Activated T-helper 2 cell treated with anti-CD3 and anti-CD28 coated beads, Interferon-gamma antibody, Interleukin-2, Interleukin-4, amounts not matched to agents 10 μg/mL and 5 μg/mL and 100 μg/mL, durations not matched to agents 14 hours and 24 hours and 36 hours (primary cell): ENCODE measurements at places on chromosomes 16 and 17.
A peak's percentile ranks its signal among the peaks of the same experiment; 100 is the strongest.

DNA sequence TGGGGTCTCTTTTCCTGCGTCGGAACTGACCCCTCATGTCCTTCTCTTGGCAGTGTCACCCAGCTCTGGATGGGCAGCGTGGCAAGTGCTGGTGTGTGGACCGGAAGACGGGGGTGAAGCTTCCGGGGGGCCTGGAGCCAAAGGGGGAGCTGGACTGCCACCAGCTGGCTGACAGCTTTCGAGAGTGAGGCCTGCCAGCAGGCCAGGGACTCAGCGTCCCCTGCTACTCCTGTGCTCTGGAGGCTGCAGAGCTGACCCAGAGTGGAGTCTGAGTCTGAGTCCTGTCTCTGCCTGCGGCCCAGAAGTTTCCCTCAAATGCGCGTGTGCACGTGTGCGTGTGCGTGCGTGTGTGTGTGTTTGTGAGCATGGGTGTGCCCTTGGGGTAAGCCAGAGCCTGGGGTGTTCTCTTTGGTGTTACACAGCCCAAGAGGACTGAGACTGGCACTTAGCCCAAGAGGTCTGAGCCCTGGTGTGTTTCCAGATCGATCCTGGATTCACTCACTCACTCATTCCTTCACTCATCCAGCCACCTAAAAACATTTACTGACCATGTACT is 13.2 kb downstream of the IGFBP4 start:
- H3K36me3 ChIP-seq: peaks cover 57% of the 10 kb centered on the region
- no peak overlapping the region for H3K27ac ChIP-seq
- DNase-seq: no peak
- H3K4me1 ChIP-seq: peaks cover 16% of the 10 kb centered on the region
- no peak overlapping the region for H3K4me3 ChIP-seq

GRCh38 chr17:75250009-75250471 is 11.4 kb downstream of the GGA3 start:
- H3K4me3 ChIP-seq: peak overlapping the region; percentile 72
- DNase-seq: peak; percentile 64
- H3K27me3 ChIP-seq: no peaks in the 10 kb centered on the region
- peaks cover 33% of the 10 kb centered on the region for H3K36me3 ChIP-seq
- peak overlapping the region; percentile 95 for H3K27ac ChIP-seq
- peaks cover 53% of the 10 kb centered on the region for H3K4me1 ChIP-seq

GRCh38 chr16:85607321-85607765 is 5.8 kb upstream of the GSE1 start:
- no peaks in the 10 kb centered on the region for H3K36me3 ChIP-seq
- no peak overlapping the region for H3K4me3 ChIP-seq
- H3K27me3 ChIP-seq: peaks cover 1% of the 10 kb centered on the region
- no peak for DNase-seq
- H3K4me1 ChIP-seq: peaks cover 20% of the 10 kb centered on the region
- no peak overlapping the region for H3K27ac ChIP-seq

GRCh38 chr17:40615068-40615840 is 32.4 kb downstream of the SMARCE1 start:
- no peaks in the 10 kb centered on the region for H3K27me3 ChIP-seq
- H3K4me3 ChIP-seq: peak overlapping the region; percentile 59
- DNase-seq: no peak
- no peaks in the 10 kb centered on the region for H3K36me3 ChIP-seq

GRCh38 chr17:41308251-41308917 is 725 bp downstream of the KRTAP16-1 start:
- H3K36me3 ChIP-seq: no peaks in the 10 kb centered on the region
- DNase-seq: peak; percentile 30
- peaks cover 1% of the 10 kb centered on the region for H3K27me3 ChIP-seq
- H3K4me1 ChIP-seq: peaks cover 24% of the 10 kb centered on the region
- H3K4me3 ChIP-seq: no peak overlapping the region
- H3K27ac ChIP-seq: peak overlapping the region; percentile 9

DNA sequence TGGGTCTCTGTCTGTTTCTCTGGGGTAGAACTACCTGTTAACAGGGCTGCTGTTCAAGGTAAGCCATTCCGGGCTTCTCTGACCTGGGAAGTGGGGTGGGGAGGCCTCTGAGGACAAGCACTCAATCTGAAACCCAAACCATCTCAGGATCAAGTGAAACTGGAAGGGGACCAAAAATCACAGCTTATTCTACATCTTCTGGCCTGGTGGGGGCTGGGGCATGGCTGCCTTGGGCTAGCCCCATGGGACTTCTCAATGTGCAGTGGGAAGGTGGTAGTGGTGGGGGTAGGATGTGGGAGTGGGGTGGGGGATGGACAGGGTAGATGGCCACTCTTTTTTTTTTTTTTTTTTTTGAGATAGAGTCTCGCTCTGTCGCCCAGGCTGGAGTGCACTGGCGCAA is 5.5 kb downstream of the FLOT2 start:
- DNase-seq: no peak
- H3K27me3 ChIP-seq: no peaks in the 10 kb centered on the region
- H3K4me3 ChIP-seq: peak overlapping the region; percentile 18
- peaks cover 45% of the 10 kb centered on the region for H3K36me3 ChIP-seq
- peak overlapping the region; percentile 78 for H3K27ac ChIP-seq

DNA sequence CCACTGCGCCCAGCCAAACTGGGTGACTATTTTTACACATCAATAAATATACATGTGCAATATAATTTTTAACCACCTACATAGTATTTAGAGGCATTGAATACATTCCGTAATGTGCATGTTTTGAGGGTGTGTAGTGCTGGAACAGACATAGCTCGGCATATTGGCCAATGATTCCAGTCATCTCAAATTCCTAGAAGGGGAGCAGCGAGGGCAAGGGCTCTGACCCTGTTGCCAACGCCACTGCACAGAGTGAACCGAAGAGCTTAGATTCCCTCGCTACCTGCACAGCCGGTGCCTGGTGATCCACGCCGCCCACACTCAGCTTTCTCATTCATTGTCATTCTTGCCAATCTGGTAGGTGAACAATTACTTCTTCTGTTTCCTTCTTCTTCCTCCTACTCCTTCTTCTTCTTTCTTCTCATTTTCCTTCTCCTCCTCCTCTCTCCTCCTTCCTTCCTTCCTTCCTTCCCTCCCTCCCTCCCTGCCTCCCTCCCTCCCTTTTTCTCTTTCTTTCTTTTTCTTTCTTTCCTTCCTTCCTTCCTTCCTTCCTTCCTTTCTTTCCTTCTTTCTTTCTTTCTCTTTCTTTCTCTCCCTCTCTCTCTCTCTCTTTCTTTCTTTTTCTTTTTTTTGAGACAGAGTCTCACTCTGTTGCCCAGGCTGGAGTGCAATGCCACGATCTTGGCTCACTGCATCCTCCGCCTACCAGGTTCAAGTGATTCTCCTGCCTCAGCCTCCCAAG is 26.3 kb upstream of the ATP2A3 start:
- H3K27me3 ChIP-seq: peaks cover 18% of the 10 kb centered on the region
- no peak overlapping the region for H3K4me3 ChIP-seq
- H3K36me3 ChIP-seq: no peaks in the 10 kb centered on the region
- peaks cover 2% of the 10 kb centered on the region for H3K4me1 ChIP-seq
- DNase-seq: no peak

DNA sequence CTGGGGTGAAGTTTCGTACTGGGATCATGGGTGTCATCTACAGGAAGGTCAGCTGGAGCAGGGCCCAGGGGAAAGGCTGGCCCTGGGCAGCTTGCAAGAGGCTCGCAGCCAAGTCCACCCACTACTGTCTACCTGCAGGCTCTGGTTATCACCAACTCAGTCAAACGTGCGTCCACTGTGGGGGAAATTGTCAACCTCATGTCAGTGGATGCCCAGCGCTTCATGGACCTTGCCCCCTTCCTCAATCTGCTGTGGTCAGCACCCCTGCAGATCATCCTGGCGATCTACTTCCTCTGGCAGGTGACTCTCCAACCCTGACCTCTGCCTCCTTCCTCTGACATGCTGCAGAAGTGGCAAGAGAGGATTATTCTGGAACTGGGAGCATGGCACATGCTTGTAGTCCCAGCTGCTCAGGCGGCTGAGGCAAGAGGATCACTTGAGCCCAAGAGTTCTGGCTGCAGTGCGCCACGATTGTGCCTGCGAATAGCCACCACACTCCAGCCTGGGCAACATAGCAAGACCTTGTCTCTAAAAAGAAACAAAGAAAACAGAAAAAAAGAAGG is 29.2 kb downstream of the ABCC3 start:
- DNase-seq: no peak
- H3K4me3 ChIP-seq: no peak overlapping the region
- peaks cover 18% of the 10 kb centered on the region for H3K4me1 ChIP-seq
- peaks cover 2% of the 10 kb centered on the region for H3K27me3 ChIP-seq
- H3K36me3 ChIP-seq: no peaks in the 10 kb centered on the region

DNA sequence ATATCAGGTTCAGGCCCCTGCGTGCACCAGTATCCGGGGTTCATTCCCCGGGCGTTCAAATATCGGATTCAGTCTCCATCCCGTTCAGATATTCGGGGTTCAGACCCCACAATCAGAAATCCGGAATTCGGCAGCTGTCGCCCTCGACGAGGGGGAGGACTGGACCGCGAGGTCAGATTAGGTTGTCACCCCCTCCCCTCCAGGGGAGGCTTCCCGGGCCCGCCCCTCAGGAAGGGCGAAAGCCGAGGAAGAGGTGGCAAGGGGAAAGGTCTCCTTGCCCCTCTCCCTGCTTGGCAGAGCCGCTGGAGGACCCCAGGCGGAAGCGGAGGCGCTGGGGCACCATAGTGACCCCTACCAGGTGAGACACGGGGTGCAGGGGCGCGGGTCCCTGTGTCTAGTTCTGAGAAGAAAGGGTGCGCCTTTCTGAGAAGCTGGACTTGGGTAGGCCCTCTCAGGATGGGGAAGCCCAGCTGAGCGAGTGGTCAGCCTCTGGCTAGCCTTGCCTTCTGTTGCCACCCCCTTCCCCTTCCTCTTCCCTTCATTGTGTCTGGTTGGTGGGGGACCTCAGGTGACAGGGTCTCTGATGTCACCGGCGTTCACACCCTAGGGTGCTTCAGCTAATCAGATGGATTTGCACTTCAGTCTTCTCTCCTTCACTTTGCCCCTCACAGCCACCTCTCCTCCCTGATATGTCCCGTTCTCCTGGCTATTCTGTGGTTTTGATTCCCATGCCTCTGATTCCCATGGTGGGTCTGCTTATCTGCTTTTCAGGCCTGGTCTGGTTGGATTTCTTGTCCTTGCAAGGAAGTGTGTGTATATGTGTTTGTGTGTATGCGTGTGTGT is 844 bp downstream of the TAOK2 start:
- no peak for DNase-seq
- peaks cover 32% of the 10 kb centered on the region for H3K4me1 ChIP-seq

DNA sequence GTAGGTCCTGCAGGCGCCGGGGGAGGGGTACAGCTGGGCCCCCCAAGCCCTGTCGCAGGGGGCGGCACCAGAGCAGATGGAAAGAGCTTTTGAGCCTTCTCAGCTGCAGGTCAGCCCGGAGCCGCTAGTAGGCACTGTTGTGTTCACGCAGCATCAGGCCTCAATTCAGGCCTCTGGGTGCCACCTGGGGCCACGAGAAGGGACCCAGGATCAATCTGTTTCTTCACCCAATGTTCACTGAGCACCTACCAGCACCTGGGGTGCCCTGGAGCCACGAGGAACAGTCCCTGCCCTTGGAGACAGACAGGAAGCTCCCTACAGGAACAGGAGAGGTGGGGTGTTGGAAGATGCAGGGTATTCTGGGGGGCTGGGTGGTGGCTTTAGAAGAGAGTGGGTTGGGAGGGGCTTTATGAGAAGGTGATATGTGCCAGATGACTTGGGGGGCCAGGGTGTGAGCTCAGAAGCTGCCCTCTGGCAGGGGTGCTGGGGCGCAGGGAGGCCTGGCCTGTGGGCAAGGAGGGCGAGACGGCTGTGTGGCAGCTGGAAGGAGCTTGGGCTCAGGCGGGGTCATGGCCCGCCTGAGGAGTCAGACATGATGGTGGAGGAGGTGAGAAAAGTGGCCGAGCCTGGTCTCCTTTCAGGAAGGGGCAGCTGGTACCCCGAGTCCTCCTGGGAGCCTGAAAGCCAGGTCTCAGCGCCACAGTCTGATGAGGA is 121.9 kb upstream of the GSE1 start:
- H3K4me1 ChIP-seq: peaks cover 2% of the 10 kb centered on the region
- no peaks in the 10 kb centered on the region for H3K36me3 ChIP-seq
- no peak overlapping the region for H3K27ac ChIP-seq
- H3K4me3 ChIP-seq: no peak overlapping the region

DNA sequence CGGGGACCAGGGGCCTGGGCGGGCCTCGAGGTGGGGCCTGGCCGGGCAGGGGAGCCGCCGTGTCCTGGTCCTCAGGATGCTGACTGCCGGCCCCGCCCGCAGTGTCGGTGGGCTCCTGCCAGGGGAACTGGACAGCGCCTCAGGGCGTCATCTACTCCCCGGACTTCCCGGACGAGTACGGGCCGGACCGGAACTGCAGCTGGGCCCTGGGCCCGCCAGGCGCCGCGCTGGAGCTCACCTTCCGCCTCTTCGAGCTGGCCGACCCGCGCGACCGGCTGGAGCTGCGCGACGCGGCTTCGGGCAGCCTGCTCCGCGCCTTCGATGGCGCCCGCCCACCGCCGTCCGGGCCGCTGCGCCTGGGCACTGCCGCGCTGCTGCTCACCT is 2.3 kb upstream of the PAQR4 start:
- H3K27ac ChIP-seq: no peak overlapping the region
- no peak for DNase-seq
- H3K36me3 ChIP-seq: peaks cover 13% of the 10 kb centered on the region
- peaks cover 22% of the 10 kb centered on the region for H3K4me1 ChIP-seq
- H3K4me3 ChIP-seq: no peak overlapping the region

DNA sequence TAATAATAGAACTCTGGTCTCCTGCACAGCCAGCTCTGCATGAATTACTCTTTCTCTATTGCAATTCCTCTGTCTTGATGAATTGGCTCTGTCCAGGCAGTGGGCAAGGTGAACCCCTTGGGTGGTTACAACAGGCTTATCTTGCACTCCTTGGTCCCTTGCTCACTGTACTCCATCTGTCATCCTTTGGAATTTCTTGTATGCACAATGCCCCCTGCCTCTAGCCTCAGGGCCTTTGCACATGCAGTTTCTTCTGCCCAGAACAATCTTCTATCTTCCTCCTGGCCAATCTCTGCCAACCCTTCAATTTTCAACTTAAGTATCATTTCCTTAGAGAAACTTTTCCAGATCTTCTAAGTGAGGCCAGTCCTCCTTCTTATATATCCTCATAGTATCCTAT is 114.7 kb upstream of the NLRP1 start:
- no peaks in the 10 kb centered on the region for H3K4me1 ChIP-seq
- H3K36me3 ChIP-seq: no peaks in the 10 kb centered on the region
- H3K27ac ChIP-seq: no peak overlapping the region
- H3K27me3 ChIP-seq: peaks cover 15% of the 10 kb centered on the region

DNA sequence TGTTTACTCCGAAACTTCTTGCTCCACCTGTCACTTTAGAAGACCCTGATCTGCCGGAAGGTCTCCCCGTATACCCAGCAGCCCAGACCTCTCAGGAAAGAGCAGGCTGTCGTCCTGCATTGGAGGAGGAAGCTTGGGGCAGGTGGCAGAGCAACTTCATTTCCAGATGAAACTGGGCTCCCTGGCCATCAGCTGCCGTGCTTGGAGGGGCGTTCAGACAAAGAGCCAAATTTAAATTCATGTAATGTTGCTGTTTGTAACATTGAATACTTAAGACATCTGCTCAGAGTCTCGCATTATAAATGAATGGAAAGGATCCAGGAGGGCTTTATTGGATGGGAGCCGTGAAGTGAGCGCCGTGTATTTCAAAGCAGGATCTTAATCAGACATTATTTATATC is 628.5 kb downstream of the MAF start:
- H3K4me3 ChIP-seq: no peak overlapping the region
- no peak for DNase-seq
- H3K36me3 ChIP-seq: no peaks in the 10 kb centered on the region
- no peaks in the 10 kb centered on the region for H3K27me3 ChIP-seq
- H3K4me1 ChIP-seq: no peaks in the 10 kb centered on the region
